ENCODE measurements at places on chromosomes 7 and 10.

- no peak for DNase-seq
These were observed 608.2 kb downstream of the GALNT17 start for GRCh38 chr7:71740174-71740560.

DNA sequence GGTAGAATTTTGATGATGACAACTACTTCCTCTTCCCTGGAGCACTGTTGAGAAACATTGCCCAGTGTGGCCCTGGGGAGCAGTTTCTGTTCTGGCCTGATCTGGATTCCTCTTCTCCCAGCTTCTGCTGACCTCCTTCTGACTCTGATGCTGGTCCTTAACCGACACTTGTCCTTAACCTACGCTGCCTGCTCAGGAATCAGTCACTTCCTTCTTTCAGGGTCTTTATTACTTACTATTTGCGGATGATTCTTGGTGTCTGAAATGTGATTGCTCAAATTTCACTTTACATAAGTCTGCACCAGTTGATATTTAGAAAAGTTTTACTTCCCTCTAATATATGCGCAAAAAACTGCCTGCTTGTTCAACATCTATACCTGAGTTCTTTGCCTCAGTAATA is 164.1 kb downstream of the PTEN start:
- no peak for DNase-seq

DNA sequence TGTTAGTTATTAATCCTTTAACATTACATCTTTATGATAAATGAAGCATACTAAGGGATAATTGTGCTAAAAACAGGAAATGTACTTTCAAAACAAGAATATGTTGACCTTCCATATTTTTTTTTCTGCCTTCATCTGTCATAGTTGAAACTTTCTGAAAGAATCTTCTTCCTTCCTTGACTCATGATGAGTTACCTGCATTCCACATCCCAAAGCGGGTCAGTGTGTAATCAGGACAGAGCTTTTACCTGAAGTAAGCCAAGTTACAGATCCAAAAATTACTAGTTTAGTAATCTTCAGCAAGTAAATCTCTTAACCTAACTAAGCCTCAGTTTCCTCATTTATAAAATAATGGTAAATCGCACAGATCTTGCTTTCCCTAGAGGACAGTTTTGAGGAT is 13.4 kb upstream of the ARL4A start:
- no peak for DNase-seq

DNA sequence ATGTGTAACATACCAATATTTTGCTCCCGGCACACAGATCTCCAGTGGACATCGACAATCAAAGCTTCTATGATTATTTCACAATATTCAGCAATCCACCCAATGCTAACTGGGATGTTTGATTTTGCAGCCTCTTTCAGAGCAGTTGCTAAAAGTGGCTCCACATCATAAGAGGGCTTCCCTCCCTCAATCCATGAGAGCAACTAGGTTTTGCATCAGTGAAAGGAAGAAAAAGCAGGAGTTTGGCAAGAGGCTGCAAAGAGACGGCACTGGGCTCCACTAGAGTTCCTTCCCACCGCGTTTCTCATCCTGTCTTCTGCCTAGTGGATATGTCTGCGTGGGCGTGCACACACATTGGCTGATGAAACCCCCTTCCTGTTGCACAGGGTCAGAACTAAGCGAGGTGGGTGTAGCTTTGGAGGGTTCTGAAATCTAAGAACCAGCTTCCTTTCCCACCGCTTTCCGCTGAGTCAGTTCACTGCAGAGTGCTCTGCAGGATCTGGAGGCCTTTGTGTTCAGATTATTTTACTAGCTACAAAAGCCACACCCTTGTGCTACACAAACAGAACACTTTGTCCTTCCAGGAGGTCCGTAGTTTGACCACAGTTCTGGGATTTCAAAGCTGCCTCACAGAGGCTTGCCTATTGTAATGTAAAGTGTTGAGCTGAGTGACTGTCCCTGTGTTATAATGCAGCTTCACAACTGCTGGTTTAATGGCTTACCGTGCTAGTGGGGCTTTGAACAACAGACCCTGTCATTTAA is 28.1 kb downstream of the ARL4A start:
- DNase-seq: no peak

DNA sequence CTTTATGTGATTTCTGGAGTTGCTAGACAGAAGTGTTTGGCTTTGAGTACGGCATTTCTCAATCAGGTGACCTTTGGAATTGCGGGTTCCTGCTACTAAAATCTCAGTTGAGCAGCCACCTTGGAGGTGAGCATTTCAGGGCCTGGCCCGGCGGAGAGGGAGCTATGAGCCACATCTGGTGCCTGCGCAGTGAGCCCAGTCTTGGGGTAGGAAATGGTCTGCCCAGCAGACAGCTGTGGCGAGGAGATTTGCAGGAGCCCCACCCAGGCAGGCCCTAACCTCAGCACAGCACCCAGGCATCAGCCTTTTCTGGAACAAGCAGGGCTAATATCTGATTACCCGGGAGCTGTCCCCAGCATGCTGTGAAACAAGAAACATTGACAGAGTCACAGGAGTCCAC is 547.9 kb upstream of the FOXK1 start:
- no peak for DNase-seq

- no peak for DNase-seq
These were observed 91.7 kb downstream of the CCDC3 start for GRCh38 chr10:12909836-12910185.

DNA sequence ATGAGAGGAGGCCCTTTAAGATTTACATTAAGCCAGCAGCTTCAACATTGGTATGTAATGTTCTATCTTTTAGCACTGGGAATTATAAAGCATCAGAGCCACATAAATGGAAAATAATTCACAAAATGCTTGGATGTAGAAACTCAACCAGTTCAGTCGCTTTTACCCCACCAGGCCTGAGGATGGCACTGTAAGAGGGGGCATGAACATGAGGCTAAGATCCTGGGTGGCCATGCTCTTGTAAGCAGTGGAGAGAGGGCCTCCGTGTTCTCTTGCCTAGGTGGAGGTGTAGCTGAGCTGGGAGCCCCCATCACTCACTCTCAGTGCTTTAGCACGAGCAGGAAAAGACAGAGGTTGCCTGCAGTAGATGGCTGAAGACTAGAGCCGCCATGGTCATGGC is 238.8 kb downstream of the FANK1 start:
- DNase-seq: no peak

DNA sequence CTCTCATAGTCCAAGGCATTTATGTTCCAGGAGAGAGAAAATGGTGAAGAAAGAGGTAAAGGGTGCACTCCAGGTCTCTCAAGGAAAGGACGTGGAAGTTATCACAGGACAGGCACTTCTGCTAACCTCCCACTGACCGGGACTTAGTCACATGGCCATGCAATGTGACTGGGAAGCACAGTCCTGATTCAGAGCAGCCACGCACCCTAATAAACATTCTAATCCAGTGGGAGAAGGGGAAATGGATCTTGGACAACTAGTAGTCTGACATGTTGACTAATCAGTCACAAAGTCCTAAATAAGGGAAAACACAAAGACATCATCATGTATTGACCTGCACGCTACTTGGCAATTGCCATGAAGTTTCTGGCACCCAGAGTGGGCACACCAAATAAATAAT is 417.5 kb upstream of the ZMIZ1 start:
- no peak for DNase-seq

DNA sequence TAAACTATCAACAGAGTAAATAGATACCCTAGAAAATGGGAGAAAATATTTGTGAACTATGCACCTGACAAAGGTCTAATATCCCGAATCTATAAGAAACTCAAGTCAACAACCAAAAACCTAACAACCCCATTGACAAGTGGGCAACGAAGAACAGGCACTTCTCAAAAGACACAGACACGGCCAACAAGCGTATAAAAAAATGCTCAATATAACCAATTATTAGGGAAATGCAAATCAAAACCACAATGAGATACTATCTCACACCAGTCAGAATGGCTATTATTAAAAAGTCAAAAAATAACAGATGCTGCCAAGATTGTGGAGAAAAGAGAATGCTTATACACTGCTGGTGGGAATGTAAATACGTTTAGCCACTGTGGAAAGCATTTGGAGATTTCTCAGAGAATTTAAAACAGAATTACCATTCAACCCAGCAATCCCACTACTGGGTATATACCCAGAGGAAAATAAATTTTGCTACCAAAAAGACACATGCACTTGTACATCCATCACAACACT is 63.2 kb upstream of the CAV2 start:
- DNase-seq: no peak

DNA sequence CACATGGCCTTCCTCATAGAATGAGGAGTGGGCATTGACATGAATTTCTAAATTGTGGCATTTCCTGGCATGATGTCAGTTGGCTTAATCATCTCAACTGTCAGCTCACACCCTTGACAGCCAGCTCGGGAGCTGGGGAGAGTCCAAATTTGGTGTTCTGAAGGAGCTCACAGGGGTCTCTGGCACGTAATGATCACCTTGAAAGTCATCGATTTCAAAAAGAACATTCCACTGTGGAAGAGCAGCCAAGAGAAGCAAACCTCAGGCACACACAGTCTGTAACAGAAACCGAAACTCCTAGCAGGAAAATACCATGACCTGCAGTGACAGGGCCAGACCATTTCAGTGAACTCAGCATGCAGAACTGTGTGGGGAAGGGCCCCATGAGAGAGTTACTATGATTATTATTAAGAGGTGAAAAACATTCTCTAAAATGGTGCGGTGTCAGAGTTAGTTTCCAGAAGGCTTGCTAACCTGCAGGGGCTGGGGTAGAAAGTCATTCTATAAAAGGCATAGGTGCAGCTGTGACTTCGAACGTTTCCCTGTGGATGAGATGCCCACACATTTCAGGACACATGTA is 26.4 kb upstream of the KLF6 start:
- no peak for DNase-seq

GRCh38 chr7:152142976-152143595 is 117.6 kb downstream of the GALNT11 start:
- no peak for DNase-seq

DNA sequence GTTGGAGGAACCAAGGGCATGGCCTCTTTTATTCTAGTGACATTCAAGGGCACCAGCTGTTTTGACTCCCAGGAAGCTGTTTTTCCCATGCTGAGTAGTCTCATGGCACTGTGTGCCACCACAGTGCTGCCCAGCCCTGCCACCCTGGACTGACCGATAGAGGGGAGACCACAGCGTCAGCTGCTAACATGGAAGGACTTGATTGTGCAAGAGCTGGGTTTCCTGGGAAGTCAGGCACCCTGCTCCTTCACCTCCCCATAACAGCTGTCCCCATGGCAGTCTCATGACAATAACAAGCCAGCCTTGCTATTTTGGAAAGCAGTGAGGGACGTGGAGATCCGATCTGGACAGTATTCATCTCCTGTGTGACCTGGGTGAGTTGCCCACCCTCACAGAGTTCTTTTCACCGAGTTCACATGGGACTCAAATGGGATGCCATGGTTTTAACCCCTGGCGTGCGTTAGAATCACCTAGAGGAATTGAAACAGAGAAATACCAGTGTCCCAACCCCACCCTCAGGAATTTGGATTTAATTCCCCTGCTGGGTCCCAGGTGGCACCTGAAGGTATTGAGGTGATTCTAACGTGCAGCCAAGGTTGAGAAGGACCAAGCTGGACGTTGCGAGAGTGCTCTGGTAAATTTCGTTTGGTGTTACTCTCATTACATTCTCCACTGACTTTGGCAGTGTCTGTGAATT is 174.8 kb downstream of the CELF2 start:
- no peak for DNase-seq

GRCh38 chr10:114021717-114022680 is 21.7 kb upstream of the ADRB1 start:
- DNase-seq: no peak

- no peak for DNase-seq
These were observed 81.8 kb downstream of the PTPRZ1 start for GRCh38 chr7:121954803-121955202.

DNA sequence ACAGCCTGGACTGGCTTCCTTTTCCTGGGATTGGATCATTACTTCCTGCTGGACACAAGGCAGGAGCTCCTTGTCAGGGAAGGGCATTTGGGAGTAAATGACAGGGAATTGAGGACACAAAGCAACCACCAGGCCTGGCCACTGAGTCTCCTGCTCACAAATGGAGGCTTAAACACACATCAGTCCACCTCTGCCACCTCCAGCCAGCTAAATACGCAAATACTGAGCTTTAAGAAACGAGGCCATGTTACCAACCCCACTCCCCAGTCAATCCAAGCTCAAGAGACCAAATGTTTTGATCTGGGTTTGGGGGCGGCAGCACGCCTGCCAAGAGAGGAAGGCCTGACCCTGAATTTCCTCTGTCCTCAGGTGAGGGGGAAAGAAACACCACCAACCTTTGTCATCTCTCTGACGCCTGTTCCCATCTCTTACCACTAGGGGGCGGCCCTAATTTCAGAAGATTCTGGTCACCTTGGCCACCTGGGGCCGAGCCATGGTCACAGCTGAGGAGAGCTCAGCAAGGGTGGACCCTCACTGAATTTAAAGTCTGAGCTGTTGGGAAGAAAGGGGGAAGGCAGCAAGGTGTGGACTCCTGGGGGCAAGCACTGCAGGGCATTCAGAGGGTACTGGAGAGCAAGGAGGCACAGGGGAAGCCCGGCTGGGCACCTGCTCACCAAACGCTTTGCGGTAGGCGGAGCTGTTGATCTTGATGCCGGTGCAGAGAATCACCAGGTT is 16.5 kb downstream of the AIFM2 start:
- DNase-seq: no peak

- DNase-seq: no peak
These were observed 249.7 kb downstream of the CREB5 start for GRCh38 chr7:28661826-28662595.

GRCh38 chr7:32892521-32893206 is 1.1 kb upstream of the KBTBD2 start:
- peak; percentile 26 for DNase-seq

DNA sequence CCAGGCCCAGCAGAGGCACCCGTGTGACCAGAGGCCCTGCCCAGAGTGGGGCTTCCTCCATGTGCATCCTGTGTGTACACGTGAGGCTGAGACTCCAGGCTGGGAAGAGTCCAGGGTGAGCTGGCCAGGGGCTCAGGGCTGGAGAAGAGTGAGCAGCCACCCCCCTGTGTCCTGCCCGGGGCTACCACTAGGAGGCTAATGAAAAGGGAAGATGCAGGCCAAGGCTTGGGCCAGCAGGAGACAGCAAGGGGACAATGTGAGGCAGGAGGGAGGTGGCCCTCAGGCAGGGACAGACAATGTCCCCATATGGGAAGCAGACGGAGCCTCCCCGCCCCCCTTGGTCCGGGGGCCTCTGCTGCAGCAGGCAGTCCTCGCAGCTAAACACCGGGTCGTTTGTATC is 102.0 kb downstream of the HIF1AN start:
- no peak for DNase-seq

- DNase-seq: no peak
These were observed 325.7 kb downstream of the GATA3 start for GRCh38 chr10:8379906-8380832.

- DNase-seq: no peak
These were observed 4.3 kb upstream of the YKT6 start for GRCh38 chr7:44196450-44196872.
